ENCODE measurements at places on chromosomes 7 and 10. TPM values are rescaled to one million over a fixed set of nuclear protein-coding genes. Genes with fewer than 3 reads are reported as not detected.

DNA sequence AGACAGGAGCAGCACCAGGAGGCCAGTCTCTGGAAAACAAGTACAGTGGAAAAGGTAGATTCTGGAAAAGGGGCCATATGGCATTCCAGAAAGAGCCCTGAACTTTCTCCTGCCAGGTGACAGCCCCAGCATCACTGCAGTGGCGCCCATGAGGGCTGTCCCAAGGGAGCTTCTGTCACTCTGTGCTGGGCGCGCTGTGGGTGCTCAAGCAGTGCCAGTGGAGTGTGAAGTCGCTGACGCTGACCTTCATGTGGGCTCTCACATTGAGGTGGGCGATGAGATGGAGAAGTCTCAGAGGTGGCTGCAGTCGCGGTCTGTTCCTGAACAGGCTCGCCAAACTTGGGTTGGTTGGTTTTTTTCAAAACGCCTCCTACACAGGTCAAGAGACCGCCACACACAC is 38.2 kb downstream of the FKBP6 start:
- DNase-seq, result no peak

GRCh38 chr7:106616708-106617051 is 44.3 kb downstream of the CCDC71L start:
- no peak for DNase-seq

DNA sequence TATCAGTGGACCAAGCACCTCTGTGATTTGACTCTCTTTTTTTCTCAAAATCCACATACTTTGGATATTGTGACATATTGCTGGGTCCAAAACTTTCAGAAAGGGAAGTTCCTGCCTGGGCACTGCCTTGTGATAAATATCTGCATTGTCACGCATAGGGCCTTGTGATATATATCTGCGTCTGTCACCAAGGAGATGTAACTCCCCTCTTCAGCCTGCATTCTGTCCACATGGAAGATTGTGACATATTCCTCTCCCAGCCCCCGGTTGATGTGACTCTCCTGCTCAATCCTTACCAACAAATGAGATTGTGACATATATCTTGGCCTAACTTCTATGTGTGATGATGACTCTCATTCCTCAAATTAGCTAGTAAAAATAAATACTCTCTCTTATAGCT is 25.4 kb upstream of the ZNF107 start:
- DNase-seq, result no peak

DNA sequence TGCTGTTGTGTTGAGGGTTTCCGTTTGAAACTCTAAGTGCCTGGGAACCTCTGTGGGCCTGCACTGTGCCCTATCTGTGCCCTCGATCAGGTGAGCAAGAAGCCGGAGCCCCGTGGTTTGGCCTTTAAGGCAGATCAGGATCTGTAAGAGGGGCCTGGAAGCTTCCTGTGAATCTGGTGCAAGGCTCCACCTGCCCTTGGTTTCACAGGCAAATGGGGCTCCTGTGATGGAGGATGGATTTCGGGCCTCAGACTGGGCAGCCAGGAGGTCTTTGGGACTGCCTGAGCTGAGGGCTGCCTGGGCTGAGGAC is 21.6 kb downstream of the SCART1 start:
- DNase-seq, result no peak

DNA sequence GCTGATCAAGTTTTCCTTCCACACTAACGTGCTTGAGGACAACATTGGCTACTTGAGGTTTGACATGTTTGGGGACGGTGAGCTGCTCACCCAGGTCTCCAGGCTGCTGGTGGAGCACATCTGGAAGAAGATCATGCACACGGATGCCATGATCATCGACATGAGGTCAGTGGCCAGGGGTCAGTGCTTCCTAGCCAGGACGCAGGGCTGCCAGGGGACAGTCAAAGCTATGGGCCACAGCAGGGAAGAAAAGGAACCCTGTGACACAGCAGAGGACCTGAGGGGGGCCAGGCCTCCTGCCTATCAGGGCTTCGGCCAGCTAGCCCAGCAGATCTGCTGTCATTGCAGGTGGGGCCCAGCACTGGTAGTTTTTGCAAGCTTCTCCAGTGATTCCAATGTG is 5.2 kb downstream of the RBP3 start:
- DNase-seq, result no peak

ZNF727 gene
- total RNA-seq, result 1.7 TPM

ENTPD1 gene
- total RNA-seq, result 30.4 TPM
